Right lobe of liver (tissue), 6 donors: ENCODE measurements at places on chromosomes 11 and 22.

DNA sequence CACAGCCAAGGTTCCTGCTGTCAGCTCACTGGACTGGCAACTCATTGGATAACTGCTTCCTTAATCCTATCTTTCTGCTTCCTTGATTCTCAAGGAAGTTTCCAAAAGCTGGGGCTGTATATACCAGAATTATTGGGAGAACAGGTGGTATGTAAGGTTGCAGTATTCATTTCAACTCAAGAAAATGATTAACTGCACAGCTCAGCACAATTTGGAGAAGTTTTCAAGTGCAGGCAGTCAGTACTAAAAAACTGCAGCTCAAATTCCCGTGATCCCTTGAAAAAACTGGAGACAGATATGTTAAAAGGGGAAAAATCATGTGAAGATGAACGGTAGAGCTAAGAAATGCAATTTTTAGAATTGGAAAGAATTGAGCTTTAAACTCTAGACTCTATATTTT is 44.4 kb downstream of the GRM5 start:
- DNase-seq, result no peak

- no peak for DNase-seq
Observed at GRCh38 chr11:99200720-99201119, 180.0 kb downstream of the CNTN5 start.

GRCh38 chr11:28223994-28224393 is 115.8 kb downstream of the METTL15 start:
- no peak for DNase-seq

DNA sequence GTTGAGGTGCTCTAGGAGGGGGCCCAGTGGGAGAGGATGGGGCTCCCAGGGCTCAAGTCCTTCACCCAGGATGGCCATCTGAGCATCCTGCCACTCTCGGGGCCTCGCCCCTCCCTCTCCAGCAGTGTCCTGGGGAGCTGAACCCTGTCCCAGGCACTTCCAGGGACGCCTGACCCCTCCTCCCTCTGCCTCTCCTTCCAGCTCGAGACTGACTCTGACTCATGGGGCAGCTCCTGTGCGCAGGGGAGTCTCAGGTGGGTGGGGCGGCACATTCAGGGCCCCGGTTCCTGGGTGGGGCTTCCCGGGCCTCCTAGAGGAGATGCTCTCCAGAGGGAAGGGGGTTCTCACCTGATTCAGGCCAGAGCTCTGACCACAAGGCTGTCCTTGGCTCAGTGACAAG is 77.1 kb upstream of the IGLL5 start:
- DNase-seq, result no peak

GRCh38 chr11:11836676-11837231 is 5.0 kb upstream of the USP47 start:
- no peak for DNase-seq

DNA sequence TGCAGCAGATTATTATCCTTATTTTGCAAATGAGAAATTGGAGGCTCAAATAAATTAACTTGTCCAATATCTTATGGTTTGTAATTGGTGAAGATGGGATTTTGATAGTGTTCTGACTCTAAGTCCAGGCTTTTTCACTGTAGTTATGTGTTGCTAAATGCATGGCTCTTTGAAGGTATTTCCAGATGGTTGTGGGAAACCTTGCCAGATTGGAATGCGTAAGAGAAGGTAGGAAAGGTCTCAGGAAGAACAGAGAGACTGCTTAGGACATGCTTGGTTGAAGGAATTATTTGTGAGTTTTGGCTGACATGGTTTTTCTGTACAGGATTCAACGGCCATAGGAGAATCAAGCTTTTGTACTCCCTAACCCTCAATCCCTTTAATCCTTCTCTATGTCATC is 108.6 kb downstream of the STIM1 start:
- DNase-seq, result no peak

GRCh38 chr11:119895981-119896380 is 167.0 kb upstream of the NECTIN1 start:
- DNase-seq, result no peak

- DNase-seq, result no peak
Observed at GRCh38 chr11:2434008-2434407, 10.3 kb downstream of the TRPM5 start.

DNA sequence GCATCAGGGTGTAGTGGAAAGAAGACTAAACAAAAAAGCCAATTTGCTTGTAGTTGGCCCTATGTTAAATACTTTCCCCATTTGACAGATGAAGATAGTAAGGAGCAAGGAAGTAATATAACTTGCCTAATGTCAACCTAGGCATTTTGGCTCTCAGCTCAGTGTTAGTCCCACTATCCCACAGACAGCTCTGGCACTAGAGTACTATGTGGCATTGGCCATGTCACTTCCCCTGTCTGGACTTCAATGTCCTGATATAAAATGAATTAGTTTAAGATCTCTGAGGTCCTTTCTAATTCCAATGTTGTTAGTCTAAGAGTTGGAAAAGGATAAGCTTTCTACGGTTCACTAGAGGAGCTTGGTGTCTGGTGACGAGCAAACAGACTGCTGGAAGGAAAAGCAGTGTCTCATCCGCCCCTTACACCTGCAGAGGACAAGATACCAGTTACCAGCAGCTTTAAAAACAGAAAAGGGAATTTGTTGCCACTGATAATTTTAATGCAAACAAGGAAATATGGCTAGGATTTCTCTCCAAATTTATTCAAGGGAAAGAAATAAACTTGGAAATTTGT is 92.5 kb downstream of the RELT start:
- no peak for DNase-seq

- DNase-seq, result no peak
Observed at GRCh38 chr11:114379394-114380069, 20.8 kb downstream of the C11orf71 start.
